Omental fat pad (tissue), 4 donors: ENCODE measurements at places on chromosomes 13 and 19. TPM values are rescaled to one million over a fixed set of nuclear protein-coding genes. Genes with fewer than 3 reads are reported as not detected.
A peak's percentile ranks its signal among the peaks of the same experiment; 100 is the strongest.

The BEST2 gene
- total RNA-seq = not detected

The CABP5 gene
- not detected for total RNA-seq

The FKRP gene
- total RNA-seq = 14.2 TPM

The IZUMO1 gene
- 1.3 TPM for total RNA-seq

The CGB5 gene
- total RNA-seq = not detected

The KPNA3 gene
- total RNA-seq = 31.8 TPM

The RYR1 gene
- 3.5 TPM for total RNA-seq

The GJA3 gene
- 0.60 TPM for total RNA-seq

The NTF4 gene
- not detected for total RNA-seq

The THSD1 gene
- total RNA-seq = 5.6 TPM

The SKA3 gene
- 1.9 TPM for total RNA-seq

The ACP7 gene
- total RNA-seq = not detected

The PTH2 gene
- not detected for total RNA-seq

The KLK7 gene
- total RNA-seq = 16.6 TPM

The LRRC4B gene
- 1.6 TPM for total RNA-seq

The APOC1 gene
- 12.3 TPM for total RNA-seq

The IRS2 gene
- total RNA-seq = 70.9 TPM

The CBY2 gene
- total RNA-seq = not detected

The SMIM44 gene
- not detected for total RNA-seq

The ZSWIM4 gene
- 3.8 TPM for total RNA-seq

The RFXANK gene
- 42.2 TPM for total RNA-seq

DNA sequence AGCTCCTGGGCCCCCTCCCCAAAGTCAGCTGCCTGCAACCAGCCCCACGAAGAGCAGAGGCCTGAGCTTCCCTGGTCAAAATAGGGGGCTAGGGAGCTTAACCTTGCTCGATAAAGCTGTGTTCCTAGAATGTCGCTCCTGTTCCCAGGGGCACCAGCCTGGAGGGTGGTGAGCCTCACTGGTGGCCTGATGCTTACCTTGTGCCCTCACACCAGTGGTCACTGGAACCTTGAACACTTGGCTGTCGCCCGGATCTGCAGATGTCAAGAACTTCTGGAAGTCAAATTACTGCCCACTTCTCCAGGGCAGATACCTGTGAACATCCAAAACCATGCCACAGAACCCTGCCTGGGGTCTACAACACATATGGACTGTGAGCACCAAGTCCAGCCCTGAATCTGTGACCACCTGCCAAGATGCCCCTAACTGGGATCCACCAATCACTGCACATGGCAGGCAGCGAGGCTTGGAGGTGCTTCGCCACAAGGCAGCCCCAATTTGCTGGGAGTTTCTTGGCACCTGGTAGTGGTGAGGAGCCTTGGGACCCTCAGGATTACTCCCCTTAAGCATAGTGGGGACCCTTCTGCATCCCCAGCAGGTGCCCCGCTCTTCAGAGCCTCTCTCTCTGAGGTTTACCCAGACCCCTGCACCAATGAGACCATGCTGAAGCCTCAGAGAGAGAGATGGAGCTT is 4.7 kb upstream of the CEACAM5 start:
- DNase-seq = no peak

GRCh38 chr13:30696278-30697176 is 38.8 kb upstream of the ALOX5AP start:
- no peak for DNase-seq

- no peak for DNase-seq
These were observed 915 bp downstream of the F10 start for GRCh38 chr13:113123226-113124201.

GRCh38 chr13:92158346-92158745 is 759.9 kb downstream of the GPC5 start:
- DNase-seq = no peak

DNA sequence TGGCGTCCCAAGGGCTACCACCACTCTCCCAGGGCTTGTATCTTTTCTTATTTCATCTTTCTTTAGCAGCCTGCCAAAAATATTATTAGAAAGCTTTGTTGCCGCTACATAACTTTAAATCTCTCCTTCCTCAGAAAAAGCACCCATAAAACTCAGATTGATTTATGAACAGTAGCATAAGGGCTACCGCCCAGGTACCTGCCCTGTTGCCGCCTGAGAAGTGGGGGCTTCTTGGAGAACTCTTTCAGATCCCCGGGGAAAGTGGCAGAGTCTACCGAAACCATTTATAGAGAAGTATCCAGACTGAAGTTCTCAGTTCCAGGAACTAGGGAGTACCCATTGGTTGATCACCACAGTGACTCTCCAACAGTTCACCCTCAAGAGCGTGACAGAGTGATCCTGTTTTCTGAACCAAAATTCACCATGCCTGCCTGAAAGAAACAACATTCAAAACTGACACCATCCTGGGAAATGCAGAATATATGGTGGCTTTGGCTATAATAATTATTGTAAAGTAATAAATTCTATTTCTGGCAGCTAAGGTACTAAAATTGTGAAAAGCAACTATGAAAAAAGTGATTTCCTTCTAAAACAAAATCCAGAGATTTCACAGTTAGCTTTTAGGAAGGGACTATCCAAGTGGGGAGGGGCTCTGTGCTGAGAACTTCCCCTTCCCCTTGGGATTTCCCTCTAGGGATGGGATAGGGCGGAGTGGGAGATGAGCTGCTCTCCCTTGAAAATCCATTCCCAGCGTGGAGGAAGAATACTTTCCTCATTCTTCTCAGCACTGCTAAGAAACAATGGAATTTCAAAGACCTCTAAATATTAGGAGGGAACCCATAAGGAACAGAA is 877 bp upstream of the N4BP2L1 start:
- no peak for DNase-seq

- no peak for DNase-seq
These were observed 211.8 kb downstream of the PCCA start for GRCh38 chr13:100300708-100301107.

GRCh38 chr19:21622920-21623319 is 117.5 kb downstream of the ZNF429 start:
- no peak for DNase-seq

GRCh38 chr13:48562296-48563066 is 29.6 kb upstream of the RCBTB2 start:
- no peak for DNase-seq

GRCh38 chr13:30806784-30807183 is 71.4 kb downstream of the ALOX5AP start:
- DNase-seq = no peak

- no peak for DNase-seq
These were observed 868.0 kb downstream of the SLITRK6 start for GRCh38 chr13:84931264-84931663.

DNA sequence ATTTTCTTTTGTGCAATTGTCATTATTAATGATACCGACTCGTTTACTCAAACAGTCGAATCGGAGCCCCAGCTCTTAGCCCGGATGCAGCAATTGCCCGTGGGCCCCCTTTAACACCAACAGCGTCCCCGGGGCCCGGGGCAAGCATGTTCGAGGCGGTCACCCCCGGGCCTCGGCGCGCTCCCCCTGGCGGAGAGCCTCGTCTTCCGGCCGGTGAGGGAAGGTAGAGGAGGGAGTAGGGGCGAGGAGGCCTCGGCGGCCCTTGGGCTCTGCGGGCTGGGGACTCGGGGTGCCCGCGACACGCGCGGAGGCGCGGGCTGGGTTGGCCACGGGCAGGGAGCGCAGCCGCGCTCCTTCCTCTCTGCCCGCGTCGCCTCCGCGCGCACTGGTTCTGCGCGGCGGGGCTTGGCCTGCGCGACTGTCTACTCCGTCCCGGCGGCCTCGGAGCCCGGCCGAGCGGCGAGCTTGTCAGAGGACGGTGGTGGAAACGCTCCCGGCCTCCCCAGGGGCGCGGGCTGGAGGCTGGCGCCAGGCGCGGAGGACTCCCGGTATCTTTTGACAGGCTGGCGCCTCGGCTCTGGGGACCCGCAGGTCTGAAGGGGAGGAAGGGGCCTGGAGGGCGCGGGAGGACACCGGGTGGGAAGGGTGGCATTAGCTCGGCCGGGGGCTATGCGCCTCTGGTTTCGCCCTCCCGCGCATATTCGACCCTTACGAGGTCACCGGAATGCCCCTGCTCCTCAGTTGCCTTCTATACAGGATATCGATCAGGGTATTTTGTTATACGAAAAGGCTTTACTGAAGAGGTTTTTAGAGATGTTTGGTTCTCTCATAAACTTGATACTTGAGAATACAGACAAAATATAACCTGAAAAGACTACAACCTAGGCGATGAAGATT is 1.5 kb downstream of the BIVM start:
- DNase-seq = peak; percentile 54

DNA sequence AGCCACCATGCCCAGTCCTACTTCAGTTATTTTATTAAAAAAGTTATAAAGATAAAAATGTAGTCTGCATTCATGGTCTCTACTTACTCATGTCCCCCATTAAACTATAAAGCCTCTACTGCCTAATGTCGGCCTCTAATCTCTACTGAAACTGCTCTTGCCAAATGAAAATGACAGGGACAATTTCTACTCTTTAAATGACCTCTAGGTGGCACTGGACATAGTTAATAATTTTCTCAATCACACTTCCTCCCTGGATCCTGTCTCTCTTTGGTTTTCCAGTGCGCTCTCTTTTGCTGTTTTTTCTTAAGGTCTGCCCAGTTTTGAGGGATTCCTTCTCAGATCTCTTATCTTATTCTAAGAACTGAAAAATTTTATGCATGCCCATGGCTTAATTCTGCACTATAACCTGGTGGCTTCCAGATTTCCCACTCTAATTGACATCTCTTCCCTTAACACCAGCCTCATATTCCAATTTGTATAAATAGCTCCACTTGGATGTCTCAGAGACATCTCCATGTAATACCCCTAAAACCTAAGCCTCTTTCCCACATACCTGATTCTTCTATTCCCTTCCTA is 54.3 kb downstream of the MTMR6 start:
- DNase-seq = no peak

GRCh38 chr19:10102787-10103236 is 334 bp upstream of the ANGPTL6 start:
- DNase-seq = no peak

DNA sequence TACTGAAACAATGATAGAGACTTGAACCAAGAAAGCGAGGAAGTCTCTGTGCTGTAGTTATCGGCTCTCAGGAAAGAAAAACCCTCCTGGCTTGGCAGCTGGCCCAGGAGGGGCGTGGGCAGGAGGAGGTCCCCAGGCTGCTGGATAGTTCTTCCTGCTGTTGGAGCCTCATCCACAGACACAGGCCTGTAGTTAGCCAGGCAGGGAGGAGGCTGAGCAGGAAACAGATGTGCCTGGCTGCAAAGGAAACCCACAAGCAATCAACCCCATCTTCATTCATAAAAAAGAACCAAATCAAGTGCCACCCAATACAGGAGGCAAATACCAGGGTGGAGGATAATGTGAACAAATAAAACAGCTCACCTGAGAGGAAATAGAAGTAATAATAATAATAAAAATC is 86.2 kb downstream of the IRS2 start:
- no peak for DNase-seq

GRCh38 chr13:35723053-35723461 is 246.6 kb upstream of the MAB21L1 start:
- DNase-seq = no peak

- no peak for DNase-seq
These were observed 576.0 kb downstream of the PCDH17 start for GRCh38 chr13:58207501-58207900.

GRCh38 chr13:78787190-78787589 is 128.2 kb upstream of the OBI1 start:
- no peak for DNase-seq

- no peak for DNase-seq
These were observed 16.8 kb downstream of the LHFPL6 start for GRCh38 chr13:39586151-39586550.

DNA sequence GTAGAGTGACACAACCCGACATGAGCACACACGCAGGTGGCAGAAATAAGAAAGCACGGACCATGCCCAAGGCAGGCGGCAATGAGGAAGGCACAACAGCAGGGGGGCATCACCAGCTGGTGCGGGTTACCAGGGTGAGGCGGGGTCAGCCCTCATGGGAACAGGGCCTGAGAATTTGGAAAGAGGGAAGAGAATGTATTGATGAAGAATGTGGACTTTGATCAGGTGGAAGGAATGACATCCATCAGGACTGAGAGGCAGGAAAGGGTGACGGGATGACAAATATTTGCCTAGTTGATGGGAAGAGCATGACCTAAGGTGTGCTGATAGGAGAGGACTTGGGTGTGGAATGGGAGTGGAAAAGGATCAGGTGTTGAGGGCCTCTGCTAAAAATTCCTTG is 177.5 kb downstream of the ABCC4 start:
- DNase-seq = no peak

DNA sequence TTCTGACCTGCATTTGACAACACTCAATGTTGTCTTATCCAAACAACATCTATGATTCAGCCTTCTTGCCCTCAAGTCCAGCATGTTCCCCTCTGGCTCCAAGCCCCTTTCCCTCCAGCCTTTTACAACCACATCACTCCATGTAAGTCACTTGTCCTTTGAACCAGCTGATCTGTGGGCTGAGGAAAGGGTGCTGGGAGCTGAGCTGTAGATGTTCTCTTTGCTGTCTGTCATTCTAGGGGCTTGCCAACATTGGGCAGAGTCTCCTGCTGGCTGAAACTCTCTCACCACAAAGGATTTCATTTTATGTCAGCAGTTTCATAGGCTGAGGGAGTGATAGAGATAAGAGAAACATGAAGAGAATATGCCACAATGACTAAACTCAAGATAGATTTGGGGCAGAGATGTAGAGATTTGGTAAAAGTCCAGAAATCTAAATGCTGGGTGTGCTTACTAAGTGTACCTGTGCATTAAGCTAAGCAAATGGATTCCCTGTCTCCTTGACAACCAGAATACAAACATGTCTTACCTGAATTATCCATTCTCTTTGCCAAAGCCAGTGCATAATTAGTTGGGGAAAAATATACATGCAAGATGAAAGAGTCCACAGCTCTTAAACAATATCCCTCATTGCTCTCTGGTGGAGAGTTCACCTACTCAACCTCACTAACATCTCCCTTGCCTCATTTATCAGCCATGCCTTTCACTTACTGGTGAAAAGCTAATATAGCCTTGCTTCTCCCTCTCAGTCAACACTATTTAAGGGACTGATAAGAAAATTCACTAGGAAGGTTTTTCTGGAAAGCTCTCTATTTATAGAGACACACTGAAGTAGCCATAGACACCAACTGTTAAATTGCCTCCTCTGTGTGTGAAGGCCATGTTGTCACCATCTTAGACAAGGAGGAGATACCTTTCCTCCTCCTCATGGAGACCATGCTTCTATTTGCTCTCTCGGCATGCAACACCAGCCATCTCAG is 175.5 kb upstream of the SERP2 start:
- DNase-seq = no peak

DNA sequence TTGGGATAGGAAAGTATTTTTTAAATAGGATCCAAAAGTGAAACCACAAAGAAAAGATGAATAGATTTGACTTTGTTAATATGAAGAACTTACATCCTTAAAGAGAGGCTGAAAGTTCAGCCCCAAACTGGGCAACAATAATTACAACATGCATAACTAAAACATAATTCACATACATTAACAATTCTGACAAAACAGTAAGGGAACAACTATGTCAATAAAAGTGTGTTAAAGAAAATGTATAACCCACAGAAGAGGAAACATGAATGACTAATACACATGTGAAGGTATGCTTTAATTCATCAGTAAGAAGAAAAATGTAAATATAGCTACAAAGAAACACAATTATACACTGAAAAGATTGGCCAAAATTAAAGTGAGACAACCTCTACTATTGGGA is 1597.6 kb upstream of the MIR17HG start:
- no peak for DNase-seq

GRCh38 chr13:78607409-78608251 is 4.3 kb upstream of the POU4F1 start:
- DNase-seq = no peak

- DNase-seq = no peak
These were observed 12.7 kb downstream of the LPAR6 start for GRCh38 chr13:48400090-48400694.

- DNase-seq = no peak
These were observed 20.5 kb upstream of the C1QTNF9 start for GRCh38 chr13:24288870-24289269.
